Liver (tissue), 10 donors: ENCODE measurements at places on chromosomes 7 and 10.

GRCh38 chr7:70660819-70661191 is 471.1 kb upstream of the GALNT17 start:
- DNase-seq, result no peak

DNA sequence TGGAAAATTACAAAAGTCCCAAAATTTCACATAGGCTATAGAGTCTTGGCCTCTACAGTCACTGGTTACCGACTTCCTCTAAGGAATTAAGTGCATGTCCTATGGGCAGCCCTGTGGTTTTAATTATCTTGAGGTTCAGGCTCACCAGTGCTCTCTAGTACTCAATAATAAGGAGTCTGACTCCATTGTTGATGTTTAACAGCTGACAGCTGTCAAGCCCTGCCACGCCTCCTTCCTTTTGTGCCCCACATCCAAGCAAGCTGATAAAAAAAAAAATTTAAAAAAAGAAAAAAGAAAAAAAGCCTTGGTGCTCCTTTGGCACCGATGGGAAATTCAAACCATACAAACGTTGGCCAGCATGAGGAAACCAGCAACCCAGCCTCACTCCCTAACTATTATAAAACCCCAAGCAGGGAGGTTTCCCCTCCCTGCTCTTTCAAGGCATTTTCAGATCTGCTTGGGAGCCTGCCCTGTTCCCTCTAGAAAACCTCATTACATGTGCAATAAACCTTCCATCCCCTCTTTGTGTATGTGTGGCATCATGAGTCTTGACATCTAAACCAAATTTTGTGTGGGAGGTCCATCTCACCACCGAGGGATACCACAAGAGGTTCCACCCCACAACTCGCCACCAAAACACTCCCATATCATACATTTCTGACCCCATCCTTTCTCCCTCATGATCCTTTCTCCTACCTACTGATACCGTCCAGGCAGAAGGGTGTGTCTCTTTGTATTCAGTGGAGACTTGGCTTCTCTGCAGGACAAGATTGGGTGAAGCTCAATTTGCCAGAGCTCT is 70.9 kb upstream of the CCDC71L start:
- no peak for DNase-seq

DNA sequence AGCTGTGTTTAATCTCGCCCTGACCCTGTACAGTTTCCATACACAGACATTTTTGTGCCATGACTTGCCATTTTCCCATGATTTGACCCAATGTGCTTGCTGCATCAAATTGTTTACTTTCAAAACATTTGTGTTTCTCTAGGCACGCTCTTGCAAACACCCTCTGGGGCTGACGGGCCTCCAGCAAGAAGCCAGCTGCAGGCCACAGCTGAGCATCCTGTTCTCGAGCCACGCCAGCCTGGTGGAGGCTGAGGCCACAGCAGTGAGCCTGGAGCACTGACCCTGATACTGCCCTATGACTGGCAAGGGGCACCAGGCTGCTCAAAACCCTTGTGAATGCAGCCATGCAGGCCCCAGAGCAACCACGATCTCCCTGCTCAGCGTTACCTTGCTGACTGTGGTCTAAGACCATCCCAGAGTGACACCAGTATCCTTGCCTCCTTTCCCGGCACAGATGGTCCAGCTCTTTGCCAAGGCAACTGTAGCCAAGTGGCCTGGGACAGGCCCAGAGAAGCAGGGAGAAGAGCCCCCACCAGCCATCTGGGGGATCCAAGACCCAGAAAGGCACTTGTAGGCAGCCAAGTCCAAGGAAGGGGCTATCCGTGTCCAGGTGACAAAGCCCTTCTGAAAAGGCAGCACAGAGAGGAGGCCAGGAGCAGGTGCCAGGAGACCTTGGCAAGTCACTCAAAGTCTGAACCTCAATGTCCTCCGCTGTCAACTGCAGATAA is 78.5 kb downstream of the OAT start:
- no peak for DNase-seq

- peak; percentile 38 for DNase-seq
These were observed 7.9 kb downstream of the SLC25A28 start for GRCh38 chr10:99612167-99612831.

DNA sequence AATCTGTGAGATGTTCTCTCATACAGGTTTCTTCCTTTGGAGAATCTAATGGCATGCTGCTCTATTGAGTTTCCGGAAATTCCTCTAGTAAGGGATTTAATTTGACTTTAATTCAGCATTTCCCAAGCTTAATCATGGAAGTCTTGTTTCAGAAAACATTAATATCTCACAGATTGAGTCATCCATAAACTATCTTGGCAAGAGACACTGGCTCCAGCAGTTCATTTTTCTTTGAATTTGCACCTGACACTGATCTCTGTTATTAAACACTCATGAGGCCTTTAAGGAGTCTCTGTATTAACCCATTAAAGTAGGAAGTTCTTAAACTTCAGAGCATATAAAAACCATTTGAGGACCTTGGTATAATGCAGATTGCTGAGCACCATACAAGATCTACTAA is 3.6 kb upstream of the ITGB8 start:
- no peak for DNase-seq

DNA sequence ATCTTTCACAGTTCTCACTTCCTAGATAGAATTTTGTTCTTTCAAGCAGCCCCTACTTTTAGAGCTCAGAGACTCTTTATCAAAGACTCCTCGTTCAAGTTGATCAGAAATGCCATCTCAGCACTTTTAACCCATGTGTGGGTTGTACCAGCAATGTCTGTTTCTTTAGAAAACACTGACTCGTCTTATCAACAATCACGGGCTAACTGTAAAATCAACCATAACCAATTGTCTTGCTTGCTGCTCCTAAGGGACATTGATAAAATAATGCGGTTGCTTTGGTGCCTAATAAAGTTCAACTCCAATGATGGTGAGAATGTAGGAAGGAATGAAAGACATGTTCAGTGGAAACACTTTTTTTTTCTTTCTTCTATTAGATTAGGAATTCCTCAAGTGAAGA is 12.9 kb upstream of the CDK6 start:
- no peak for DNase-seq

DNA sequence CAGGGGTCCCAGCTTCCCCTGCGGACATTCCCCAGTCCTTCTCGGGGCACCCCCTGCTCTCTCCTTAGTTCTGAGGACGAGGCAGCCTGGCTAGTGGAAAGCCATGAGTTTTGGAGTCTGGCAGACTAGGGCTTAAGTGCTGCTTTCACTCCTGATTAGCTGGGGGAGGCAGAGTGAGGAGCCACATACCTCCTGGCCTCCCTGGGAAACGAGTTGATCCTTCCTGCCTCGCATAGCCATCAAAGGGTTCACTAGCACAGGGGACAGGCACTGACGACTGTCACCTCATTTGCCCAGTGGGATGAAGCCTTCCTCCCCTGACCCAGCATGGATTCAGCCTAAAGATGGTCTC is 402.5 kb downstream of the RPS24 start:
- no peak for DNase-seq

GRCh38 chr10:10132009-10132408 is 885.7 kb upstream of the CELF2 start:
- DNase-seq, result no peak

GRCh38 chr10:34732926-34733325 is 82.2 kb downstream of the PARD3 start:
- DNase-seq, result no peak

DNA sequence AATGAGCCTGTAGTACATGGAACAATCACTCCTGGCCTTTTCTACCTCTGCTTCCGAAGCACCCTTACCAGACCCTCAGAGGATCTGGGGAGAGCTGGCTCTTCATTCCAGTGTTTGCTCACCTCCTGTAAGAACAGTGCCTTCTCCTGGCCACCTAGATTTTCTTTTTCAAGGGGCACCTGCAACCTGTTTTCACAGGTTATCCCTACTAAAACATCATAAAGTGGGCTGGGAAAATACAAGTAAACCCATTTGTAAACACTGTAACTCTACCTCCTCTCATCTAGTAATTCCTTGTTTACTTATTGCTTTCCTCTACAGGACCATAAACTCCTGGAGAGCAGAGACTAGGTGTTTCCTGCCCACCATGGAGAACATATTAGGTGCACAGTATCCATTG is 1.1 kb downstream of the PIK3AP1 start:
- no peak for DNase-seq

DNA sequence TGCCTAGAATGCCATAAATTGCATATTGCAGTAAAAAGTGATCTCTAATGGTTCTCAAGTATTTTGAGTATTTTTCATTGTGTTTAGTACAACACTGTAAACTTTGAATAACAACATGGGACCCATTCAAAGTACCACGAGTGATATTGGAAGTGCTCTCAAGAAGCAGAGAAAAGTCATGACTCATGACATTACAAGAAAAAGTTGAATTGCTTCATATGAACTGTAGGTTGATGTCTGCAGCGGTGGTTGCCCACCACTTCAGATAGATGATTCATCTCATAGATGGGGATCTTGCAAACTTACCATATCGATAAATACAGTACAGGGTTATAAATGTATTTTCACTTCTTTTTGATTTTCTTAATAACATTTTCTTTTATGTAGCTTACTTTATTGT is 33.9 kb downstream of the ENTPD1 start:
- no peak for DNase-seq

DNA sequence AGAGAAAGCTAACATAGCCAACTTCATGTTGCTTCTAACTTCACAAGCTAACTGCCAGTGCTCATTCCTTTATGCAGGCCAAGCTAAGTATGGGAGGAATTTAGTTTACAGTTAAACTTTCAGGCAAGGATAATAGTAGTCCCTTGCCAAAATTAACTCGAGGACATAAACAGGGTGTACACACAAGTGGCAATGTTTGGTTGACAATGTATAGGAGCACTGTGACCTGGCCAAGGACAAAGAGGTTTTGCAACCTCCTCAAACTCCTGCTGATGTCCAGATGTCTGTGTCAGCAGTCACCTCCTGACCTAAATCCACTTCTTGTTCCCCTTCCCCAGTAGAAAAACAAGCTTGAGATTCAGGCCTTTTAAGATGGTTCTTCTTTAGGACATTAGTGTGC is 494.6 kb upstream of the KLF6 start:
- no peak for DNase-seq

GRCh38 chr10:54284526-54285193 is 516.4 kb downstream of the PCDH15 start:
- DNase-seq, result no peak

DNA sequence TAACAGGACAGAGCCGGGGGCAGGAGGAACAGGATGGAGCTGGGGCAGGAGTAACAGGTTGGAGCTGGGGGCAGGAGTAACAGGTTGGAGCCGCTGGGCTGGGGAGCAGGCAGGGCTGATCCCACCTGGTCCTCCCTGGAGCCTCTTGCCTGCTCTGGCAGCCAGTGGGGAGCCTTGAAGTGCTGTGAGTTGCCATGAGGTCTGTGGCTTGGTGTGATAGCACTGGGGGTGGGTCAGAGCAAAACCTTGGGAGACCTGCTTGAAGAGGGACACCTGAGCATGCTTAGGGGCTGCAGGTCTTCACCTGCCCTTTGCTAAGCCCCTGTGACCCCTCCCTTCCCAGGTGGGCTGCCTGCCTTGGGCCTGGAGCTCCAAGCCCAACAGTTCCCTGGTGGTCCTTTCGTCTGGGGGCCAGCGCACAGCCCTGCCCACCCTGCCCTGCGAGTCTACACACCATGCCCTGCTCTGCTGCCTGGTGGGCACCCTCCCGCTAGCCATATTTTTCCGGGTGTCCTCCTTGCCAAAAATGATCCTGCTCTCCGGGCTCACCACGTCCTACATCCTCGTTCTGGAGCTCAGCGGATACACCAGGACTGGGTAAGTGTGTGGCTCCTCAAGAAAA is 111.6 kb downstream of the ADCY1 start:
- DNase-seq, result peak; percentile 32

DNA sequence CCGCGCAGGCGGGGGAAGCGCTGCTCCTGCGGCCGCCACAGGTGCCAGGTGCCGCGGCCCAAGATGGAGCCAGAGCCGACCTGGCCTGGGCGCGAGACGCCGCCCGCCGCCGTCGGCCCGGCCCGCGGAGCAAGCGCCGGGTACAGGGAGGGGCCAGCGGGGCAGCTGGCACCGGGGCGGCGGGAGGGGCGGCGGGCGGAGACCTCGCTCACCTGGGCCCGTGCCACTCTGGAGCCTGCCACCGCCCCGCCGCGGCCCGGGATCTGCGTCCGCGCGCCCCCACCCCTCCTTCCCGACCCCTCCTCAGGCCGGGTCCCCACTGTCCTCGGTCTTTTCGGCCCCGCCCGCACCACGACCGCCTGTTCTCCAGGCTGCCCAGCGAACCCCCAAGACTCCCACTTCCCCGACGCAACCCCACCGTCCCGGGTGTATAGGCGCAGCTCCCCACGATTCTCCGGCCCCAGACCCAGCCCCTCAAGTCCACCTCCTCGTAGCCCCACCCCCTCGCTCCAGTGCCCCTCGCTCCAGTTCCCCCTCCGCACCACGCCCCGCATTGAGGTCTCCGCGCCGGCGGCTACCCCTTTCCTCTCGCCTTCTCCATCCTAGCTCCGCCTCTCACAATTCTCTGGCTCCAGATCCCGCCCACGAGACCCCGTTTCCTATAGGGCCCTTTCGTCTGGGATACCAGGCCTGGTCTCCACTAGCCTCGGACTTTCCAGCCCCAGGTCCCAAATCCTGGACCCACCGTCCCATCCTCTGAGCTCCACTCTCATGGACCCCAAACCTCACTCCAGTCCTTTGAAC is at the start of gene GPRIN2:
GPRIN2 (minus strand) TSS at position 144 of the 804 bp plus-strand sequence. CDS start 5,922 bp downstream, outside the sequence.
- no peak for DNase-seq

GRCh38 chr10:114823077-114823463 is 1.5 kb downstream of the FHIP2A start:
- DNase-seq, result no peak

DNA sequence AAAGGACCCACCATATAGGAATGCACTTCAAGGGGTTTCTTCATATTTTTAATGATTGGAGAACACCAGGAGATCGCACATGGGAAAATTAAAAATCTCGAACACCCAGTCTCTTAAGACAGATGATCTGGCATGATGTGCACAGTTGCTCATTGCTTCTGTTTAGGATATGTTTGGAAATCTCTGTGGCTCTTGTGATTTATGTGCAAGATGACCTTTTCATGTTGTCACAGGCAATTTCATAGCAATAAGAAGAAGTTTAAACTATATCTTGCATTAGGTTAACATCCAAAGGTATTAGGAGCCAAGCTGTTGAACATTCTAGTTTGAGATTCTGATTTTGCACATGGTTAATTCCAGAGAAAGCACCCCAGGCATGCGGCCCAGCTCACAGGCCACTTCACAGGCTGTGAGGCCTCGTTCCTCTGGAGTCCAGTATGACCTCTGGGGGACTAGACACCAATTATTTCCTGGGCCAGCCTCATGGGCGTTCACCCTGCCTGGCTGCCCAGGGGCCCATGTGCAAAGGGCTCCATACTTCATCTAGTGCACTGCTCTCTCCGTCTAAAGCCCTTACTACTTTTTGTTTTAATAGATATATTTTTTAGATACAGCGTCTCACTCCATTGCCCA is 28.4 kb downstream of the CAMK1D start:
- no peak for DNase-seq

DNA sequence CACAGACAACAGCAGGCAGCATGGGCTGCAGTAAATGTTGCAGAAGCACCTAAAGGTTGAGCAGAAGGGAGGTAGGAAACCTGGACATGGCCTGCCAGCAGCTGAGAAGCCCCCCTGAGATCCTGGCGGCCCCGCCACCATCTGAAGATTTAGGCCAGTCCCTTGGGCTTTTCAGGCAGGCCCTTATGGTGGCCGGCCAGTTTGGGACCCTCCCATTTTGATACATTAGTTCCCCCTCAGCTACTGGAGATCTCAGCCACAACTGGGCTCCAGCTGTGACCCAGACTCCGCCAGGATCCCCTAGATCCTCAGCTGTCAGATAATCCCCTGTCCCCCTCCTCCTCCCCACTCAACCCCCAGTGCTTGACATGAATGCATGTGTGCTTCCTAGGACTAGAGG is 34.4 kb downstream of the ZNF783 start:
- DNase-seq, result no peak

GRCh38 chr10:86960863-86961434 is 2.5 kb downstream of the SNCG start:
- DNase-seq, result no peak

- no peak for DNase-seq
These were observed 3.1 kb downstream of the CD36 start for GRCh38 chr7:80641548-80641947.
